ENCODE measurements at places on chromosomes 1 and 21.

- DNase-seq = peak; percentile 7
Measured at GRCh38 chr1:61606448-61607312, 118.3 kb downstream of the TM2D1 start.

- no peak for DNase-seq
Measured at GRCh38 chr1:4847711-4848110, 193.3 kb downstream of the AJAP1 start.

- no peak for DNase-seq
Measured at GRCh38 chr1:163263818-163264655, 57.7 kb upstream of the NUF2 start.

DNA sequence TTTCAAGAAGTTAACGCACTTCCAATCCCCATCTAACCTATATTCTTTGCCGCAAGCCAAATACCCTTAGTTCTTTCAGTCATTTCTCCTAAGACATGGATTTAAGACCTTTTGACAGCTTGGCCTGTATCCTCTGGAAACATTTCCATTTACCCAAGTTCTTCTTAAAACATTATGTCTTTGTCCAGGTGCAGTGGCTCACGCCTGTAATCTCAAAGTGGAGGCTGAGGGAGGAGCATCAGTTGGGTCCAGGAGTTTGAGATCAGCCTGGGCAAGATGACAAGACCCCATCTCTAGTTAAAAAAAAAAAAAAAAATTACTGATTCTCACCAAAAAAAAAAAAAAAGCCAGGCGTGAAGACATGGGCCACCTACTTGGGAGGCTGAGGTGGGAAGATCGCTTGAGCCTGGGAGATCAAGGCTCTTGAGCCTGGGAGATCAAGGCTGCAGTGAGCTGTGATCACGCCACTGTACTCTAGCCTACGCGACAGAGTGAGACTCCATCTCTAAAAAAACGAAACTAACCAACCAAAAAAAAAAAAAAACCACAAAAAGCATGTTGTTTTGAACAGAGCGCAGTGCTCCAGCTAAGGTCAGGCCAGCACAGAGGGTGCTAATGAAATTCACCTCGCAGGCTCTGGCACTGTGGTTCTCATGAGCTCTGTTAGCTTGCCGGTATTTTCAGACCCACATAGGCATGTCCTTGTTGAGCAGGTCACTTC lies 36.0 kb downstream of the NUAK2 start:
- DNase-seq = no peak

DNA sequence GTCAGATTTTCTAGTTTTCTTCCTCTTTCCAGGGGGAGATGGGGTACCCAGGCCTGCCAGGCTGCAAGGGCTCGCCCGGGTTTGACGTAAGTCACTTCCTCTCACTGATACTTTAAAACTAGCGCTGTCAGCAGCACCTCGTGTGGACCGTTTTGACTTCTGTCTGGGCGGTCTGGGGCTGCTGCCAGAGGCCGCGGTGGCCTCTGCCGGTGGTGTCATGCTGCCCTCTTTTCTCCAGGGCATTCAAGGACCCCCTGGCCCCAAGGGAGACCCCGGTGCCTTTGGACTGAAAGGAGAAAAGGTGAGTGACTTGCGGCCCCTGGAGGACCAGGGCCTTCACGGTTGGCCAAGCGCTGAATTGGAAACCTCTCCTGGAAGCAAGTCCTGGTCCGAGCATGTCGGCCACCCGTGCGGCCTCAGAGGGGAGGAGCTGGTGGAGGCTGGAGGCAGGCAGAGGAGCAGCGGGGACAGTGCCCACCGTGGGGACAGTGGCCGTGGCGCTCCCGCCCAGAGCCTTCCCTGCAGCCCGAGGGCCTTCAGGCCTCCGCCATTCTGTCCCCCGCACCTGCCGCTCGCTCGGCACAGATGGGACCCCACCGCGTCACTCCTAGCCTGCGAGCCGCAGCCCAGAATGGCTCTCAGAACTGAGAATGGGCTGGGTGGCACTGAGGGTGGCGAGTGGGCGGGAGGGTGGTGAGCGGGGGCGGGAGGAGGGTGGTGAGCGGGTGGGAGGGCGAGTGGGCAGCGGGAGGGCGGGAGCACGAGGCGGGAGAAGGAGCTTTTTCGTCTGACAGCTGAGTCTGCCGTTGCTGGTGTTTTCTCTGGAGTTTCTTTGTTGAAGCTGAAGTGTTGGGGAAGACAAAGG lies 9.4 kb downstream of the COL6A1 start:
- no peak for DNase-seq

- no peak for DNase-seq
Measured at GRCh38 chr1:3536420-3537195, 74.7 kb downstream of the MEGF6 start.

DNA sequence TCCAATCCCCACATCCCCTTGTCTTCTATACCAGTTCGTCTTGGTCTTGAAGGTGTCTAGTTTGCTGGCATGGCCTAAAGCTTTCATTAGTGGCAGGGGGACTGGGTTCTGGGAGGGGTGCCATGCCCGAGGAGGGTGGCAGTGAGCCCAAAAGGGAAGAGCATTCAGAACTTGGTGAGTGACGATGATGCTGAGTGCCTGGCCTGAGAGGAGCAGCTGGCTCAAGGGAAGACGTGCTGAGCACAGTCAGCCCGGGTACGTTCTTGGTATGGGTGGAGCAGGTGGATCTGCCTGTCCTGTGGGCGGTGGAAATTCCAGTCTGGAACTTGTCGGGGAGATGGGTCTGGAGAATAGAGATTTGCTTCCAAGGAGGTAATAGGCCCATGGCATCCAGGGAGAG lies 4.6 kb downstream of the FDPS start:
- no peak for DNase-seq

- no peak for DNase-seq
Measured at GRCh38 chr1:239711768-239712167, 325.4 kb downstream of the CHRM3 start.

DNA sequence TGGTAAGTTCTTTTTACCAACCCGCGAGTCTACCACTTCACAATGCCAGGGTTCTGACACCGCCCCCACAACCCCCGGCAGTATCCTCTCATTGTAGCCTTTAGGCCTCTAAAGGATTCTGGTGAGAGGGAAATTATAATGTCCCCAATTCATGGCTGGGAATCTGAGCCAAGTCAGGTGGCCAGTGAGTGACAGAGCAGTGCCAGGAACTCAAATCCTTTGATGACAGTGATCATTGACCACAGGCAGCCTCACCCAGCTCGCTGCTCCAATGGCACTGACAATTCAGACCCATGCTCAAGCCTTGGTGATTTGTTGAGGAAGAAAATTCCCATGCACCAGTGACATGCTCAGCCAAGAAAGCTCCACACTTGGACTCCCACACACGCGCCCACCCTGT lies 63.4 kb upstream of the CSF1 start:
- DNase-seq = no peak
